ENCODE measurements at places on chromosomes 1 and 21.

DNA sequence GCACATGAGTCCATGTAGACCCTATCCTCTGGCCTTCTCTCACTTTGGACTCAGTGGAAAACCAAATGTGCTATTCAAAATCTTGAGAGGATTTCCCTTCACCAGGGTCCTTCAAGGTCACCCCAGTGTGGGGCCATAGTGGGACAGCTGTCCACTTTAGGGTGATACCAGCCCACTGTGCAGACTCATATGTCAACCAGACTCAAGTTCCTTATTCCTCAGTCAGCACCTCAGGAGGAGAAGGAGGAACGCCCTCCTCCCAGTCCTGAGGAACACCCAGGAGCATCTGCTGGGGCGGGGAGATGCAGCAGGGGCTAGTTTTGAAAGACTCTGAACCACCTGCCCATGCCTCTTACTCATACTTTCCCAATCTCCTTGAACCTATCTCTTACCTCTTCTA, 340.9 kb downstream of the MATN1 start:
- DNase-seq: no peak

GRCh38 chr1:171245458-171246064, 2.7 kb upstream of the FMO1 start:
- peak; percentile 17 for DNase-seq

GRCh38 chr1:231630558-231631205, 4.1 kb downstream of the DISC1 start:
- no peak for DNase-seq

DNA sequence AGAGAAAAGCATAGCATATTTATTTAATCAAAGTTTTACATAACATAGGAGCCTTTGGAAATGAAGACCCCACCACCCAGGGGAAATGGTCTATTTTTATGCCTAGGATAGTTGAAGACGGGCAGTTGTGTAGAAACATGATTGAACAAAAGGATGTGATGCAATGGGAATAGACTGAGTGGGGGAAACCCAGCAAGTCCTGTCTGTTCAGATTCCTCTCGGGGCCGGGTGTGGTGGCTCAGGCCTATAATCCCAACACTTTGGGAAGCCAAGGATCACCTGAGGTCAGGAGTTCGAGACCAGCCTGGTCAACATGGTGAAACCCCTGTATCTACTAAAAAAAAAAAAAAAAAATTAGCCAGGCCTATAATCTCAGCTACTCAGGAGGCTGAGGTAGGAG, 298.3 kb downstream of the MATN1 start:
- DNase-seq: no peak

DNA sequence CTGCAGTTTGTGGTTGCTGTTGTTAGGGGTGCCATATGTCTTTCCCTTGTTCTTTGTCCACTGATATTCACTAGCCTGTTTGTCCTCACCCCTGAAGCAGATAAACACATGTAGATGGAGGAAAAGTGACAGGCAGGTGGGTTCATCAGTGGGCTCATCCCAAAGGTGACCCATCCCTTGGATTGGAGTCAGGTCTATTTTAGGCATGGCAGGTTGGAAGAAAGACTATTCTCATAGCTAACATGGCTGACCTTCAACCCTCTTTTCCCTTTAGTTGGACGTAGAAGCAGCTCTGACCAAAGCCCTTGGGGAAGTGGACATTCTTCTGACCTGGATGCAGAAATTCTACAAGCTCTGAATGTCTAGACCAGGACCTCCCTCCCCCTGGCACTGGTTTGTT, 5.5 kb downstream of the IL24 start:
- DNase-seq: no peak

- DNase-seq: no peak
Measured at GRCh38 chr21:14271053-14271452, 55.1 kb downstream of the RBM11 start.

DNA sequence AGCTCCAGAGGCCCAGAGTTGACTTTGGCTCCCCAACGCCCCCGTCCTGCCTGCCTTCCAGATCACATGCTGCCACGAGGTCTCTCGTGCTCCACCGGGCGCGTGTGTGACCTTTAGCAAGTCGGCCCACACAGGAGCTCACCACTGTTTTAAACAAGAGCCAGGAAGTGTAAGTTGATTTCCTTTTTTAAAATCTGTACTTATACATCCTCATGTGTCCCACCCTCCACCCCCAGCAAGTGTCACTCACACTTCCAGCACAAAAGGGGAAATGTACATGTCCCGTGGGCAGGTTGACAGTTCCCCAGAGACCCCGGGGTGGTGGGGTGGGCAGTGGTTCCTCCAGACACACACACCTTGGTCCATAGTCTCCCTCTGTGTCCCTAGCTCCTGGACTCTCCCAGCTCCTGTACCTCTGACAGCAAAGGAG, 84.4 kb downstream of the STUM start:
- DNase-seq: no peak

Data from MG63 (cell line).